ENCODE measurements at places on chromosomes 1 and 21. TPM values are rescaled to one million over a fixed set of nuclear protein-coding genes. Genes with fewer than 3 reads are reported as not detected.

- DNase-seq, result no peak
These were observed 39.1 kb upstream of the DPH5 start for GRCh38 chr1:101064697-101065096.

- DNase-seq, result no peak
These were observed 24.0 kb upstream of the CLIC6 start for GRCh38 chr21:34644825-34645224.

DNA sequence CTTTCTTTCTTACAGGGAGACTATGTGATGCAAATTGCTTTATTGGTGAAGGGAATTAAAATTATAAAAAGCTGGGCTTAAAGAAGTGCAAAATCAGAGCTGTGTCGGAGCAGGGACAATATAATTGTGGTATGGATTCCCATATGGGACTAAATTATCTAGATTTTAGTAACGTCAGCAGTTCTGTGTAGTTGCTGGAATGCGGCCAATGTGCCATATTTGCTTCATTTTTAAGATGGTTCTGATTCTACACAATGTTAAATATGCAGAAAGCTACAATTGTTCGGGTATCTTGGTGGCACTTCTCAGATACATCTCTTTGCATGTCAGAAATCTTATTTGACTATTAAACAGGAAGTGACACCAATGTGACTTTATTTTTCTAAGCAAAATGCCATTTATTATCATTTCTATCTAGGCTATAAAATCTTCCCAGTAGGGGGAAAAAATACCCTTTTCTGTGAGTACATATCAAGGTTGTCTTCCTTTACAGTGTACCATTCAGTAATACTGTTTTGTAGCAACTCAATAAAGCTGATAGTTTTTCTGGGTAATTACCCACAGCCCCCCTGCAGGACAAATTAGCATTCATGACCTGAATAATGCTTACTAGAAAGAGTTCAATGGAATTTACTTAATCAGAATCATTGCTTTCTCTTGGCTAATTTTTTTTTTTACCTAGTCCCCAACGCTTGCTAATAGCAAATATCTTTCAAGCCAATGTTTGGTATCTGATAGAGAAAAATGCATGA lies 288.3 kb upstream of the ADGRL2 start:
- DNase-seq, result no peak

HMGB4 gene
- not detected for total RNA-seq

GPR25 gene
- total RNA-seq, result 0.83 TPM
